ENCODE measurements at places on chromosomes 16 and 17.
A peak's percentile ranks its signal among the peaks of the same experiment; 100 is the strongest.

- DNase-seq = no peak
These were observed 1406.0 kb upstream of the CDH8 start for GRCh38 chr16:63442246-63442645.

DNA sequence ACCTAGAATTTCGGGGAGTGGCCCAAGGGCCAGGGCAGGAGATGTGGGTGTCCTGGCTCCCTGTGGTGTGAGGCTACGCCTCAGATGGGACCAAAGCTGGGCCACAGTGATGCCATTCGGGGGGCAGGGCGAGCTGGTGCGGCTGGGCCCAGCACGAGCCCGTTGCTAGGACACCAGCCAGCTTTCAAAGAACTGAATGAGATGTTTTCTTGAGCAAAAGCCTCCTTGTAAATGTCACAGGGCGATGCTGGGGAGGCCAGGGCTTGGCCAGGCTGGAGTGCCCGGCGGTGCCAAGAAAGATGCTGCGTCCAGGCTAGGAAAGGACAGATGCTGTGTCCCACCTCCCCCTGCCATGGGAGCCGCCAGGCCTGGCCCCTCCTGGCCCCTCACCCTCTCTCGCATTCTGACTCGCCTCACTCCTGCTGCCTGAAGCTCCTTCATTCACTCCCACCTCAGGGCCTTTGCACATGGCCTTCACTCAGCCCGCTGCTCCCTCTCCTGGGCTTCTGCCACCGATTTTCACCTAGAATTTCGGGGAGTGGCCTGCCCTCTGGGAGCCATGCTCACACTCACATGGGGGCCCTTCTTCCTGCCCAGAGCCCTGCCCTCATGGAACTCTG is 39.1 kb downstream of the CPNE2 start:
- no peak for DNase-seq

GRCh38 chr17:81638683-81639082 is 1.7 kb downstream of the TSPAN10 start:
- DNase-seq = no peak

DNA sequence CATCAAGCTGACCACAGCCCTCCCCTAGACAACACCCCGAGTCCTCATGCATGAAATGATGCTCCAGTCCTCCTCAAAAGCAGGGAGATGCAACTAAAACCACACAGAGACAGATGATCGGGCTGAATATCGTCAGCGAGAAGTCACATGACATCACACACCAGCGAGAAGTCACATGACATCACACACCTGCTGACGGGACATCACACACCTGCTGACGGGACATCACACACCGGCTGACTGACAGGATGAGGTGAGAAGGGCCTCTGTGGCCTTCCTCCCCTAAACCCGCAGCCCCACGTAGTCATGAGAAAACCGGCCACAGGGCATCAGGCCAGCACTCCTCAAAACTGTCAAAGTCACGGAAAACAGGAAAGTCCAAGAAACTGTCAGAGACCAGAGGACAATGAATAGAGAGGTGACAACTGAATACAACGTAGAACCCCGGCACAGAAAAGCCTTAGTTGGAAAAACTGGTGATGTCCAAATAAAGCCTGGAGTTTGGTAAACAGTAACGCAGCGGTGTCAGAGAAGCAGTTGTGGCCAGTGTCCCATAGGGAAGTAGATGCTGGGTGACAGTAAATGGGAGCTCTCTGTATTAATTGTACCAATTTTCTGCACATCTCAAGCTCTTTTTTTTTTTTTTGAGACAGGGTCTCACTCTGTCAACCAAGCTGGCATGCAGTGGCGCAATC is 14.3 kb downstream of the LITAF start:
- DNase-seq = peak; percentile 85

DNA sequence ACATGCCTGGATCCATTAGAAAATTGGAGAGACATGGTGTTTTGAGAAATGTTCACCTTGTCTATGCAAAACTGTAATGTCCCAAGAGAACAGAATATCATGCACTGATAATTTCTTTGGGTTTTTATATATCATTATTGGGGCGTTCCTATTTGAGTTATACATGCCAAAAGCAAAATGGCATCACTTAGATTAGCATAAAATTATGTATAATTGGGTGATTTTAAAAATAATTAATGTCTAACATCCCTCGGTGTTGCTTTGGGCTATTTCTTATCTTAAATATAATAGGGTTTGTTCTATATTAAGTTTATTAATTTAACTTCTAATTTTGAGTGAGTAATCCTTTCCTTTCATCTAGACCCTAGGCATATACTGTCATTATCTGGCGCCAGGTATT is at the start of gene KRT28:
Gene KRT28 (minus strand): TSS at position 101 of the 400 bp plus-strand sequence. CDS start 66 bp downstream, at position 35.
- DNase-seq = no peak

GRCh38 chr16:53829186-53829747 is 125.3 kb downstream of the FTO start:
- no peak for DNase-seq

DNA sequence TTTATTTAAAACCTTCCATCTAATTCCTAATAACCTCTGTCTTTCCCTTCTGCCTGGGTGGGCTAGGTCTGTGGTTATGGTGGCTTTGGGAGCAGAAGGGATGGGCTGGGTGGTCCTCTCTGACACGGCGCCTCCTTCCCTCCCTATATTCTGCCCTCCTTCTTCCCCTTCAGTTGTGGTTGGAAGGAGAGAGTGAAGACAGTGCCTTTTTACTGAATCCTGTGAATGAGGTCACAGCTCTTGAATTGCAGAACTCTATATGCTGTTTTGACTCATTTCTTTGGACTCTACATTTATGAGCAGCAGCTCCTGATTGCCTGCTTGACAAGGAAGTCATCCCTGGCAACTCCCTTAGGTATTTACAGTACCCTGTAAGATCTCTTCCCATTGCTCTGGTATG is 256.0 kb upstream of the ELAC2 start:
- no peak for DNase-seq

DNA sequence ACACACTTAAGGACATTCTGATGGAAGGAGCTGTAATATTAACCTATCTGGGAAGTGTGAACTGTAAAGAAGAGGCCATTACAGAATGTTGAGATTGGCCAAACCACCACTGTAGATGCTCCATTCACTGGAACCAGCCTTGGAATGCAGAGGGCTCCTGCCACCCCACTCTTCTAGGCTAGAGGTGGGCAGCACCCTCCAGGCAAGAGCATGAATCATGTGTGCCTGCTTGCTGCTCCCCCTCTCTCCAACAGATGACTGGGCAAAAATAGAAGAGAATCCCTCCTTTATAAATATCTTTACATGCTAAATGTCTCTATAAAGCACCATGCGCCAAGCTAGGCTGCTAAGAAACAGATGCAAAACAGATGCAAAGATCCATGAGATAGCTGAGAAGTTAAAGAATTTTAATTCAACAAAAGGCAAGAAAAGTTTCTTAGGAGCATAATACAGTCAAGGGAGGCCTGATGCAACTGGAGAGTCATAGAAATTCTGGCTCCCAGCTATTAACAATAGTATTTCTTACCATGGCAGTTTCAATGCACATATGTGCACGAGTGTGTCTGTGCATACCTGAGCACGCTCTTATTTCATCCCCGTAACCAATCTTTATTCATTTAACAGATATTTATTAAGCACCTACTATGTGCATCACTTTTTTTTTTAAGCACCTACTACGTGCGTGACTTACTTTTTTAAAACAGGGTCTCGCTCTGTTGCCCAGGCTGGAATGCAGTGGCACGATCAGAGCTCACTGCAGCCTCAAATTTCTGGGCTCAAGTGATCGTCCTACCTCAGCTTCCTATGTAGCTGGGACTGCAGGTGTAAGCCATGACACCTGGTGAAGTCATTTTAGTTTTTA is 53.6 kb downstream of the GRIN2A start:
- no peak for DNase-seq

DNA sequence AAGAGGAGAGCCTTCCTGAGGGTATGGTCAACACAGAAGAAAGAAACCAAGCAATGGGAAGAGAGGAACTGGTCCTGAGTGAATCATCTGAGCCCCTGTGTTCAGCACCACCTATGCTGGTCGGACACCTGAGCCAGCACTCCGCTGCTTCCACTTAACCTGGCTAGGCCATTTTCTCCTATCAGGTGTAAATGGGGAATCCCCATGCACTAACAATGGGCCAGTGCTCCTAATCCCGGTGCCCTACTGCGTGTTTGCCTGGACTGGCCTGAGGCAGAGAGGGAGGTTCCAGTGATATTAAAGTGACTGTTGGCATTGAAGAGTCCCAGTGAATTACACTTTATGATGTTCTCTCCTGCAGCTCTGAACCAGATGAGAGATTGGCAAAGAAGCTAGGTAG is 34.4 kb upstream of the XYLT2 start:
- DNase-seq = no peak

- DNase-seq = no peak
These were observed 131.2 kb downstream of the HS3ST3B1 start for GRCh38 chr17:14432079-14432478.

GRCh38 chr17:47650525-47651522 is 1.1 kb downstream of the KPNB1 start:
- peak; percentile 88 for DNase-seq

DNA sequence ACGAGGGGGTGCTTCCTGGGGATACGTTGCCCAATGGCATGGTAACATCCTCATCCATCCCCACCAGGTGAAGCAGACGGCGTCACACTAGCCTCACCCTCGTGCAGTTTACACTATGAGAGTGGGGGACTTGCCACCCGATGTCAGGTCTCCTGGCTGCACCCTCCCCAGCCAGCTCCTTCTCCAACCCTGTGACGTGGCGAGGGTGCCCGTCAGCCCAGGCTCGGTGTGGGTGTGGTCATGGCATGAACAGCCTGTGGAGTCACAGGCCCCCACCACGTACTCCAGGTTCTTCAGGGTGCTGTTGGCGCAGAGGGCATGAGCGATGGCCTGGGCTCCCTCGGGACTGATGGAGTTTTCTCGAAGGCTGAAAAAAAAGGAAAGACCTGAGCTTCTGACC is 28.3 kb downstream of the NLRC3 start:
- DNase-seq = no peak

DNA sequence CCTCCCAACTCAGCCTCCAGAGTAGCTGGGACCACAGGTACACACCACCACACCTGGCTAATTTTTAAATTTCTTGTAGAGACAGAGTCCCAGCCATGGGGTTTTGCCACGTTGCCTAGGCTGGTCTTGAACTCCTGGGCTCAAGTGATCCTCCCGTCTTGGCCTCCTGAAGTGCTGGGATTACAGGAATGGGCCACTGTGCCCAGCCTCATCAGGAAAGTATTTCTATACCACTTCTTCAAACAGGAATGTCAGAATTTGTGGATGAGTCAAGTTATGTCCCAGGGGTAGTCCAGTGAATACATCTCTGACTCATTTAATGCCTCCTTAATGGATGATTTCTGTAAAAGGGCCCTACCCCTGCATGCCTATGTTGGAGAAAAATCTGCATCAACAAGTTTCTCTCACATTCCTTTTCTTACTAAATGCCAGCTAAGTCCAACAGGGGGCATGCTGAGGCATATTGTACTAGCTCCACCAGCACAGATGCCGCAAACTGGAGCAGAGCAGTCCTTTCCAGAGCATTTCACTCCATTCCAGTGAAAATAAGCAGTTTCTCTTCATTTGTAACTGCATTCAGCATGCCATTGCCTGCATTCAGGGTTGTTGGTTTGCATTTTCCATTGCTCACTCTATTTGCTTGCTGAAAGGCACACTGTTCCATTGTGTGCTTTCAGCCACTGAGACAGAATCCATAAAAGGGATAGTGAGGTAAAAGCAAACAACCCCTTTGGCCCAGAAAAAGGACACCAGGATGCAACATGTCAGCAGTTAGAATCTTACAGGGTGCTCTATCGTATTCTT is 5.3 kb upstream of the CAVIN1 start:
- no peak for DNase-seq

DNA sequence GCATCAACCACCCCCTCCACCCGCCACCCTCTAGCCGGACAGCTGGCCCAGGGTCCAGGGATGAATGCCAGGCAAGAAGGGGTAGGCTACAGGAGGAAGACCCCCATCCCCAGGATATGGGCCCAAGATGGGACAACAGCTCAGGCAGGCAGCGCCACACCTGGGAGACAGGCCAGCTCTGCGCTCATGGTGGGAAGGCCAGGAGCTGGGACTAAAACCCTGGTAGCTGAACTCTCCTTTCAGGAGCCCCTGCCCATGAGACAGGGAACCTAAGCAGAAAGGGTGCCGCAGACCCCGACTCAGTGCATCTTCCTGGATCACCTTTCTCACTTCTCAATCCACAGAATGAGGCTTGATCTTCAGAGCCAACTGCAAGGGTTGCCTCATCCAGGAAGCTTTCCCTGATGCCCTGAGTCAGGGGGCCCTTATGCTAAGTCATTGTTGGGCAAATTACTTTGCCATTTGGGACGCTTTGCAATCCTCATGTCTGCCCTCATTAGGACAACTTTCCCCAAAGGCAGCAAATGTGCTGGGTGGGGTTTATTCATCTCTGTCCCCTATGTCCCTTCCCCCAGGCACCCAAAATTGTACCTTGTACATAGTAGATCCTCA is 9.0 kb downstream of the ZDHHC1 start:
- no peak for DNase-seq

DNA sequence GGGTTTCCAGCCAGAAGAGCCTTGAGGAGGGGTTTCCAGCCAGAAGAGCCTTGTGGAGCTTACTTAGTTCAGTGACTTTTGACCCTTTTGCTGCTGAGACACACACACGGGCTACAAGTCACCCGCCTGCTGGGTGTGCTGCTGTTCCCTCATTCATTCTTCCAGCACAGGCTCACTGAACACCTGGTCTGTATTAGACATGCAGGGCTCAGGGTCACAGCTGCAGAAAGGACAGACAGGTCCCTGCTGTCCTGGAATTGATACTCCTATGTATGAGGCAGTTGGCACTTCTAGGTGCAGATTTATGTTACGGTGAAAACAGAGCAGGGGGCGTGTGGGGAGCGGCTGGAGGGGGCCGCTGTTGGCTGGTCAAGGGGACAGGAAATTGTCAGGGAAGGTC is 6.8 kb downstream of the CACNG4 start:
- no peak for DNase-seq

- DNase-seq = no peak
These were observed 5.9 kb upstream of the AATK start for GRCh38 chr17:81171941-81172340.

DNA sequence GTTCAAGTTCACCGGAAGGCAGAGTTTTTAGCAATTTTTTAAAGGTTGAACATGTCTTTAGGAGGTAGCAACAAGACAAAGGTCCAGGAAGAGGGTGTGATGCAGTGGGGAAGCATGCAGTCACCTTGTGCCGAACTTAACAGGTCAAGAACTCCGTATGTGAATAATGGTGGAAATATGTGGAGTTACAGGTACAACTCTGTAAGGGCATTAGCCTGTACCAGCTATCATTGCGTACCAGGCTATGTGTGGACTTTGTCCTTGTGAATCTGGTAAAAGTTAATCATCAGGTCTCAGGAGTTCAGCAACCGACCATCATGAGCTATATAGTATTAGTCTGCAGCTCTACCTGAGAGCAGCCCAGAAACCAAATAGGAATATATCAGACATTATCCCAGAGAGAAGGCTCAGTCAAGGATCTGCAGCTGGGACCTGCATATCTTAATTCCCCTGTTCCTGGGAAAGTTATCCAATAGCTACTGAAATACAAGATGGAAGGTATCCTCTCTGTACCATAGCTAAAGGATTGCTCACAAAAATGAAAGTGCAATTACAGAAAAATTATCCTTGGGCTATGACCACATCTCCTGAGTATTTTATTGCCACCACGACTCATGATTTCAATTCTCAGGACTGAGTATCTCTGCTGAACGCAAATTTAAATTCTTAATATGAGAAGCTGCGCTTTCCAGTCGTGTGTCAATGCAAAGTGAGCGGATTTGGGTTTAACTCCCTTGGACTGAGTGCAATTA is 469.3 kb downstream of the CDH13 start:
- DNase-seq = no peak

All from CD4-positive, alpha-beta memory T cell (primary cell).